Activated CD4-positive, alpha-beta T cell treated with anti-CD3 and anti-CD28 coated beads for 24 hours (primary cell): ENCODE measurements at places on chromosomes 3 and 15.
A peak's percentile ranks its signal among the peaks of the same experiment; 100 is the strongest.

- DNase-seq = no peak
These were observed 93.1 kb upstream of the RPL32 start for GRCh38 chr3:12934431-12934830.

DNA sequence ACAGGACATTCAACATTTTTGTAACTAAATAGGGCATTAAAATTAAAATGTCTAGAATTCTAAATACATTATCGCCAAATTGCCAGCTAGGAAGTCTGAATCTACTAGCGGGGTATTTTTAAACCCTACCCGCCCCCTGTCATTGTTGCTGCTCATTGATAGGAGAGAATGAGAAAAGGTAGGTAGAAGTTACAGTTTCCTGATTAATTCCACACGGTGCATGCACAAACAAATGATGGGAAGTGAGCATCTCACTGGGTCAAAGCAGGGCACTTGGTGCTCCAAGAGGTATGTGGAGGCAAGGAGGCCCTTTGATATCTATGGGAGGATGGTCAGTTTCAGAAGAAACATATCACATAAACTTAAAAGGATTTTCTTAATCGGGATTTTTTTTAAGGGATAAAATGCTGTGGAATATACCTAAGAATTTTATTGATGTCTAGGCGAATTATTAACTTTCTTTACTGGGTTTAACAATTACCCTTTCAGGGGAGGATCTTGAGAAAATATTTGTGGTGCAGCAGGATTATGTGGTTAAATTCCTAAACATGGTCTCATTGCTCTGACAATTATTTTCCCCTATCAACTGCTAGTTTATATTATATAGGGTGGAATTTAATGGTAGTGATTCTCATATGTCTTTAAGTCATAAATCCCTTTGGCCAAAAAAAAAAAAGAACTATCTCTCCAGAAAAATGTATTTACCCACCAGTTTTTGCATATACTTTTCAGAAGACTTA lies 236.0 kb upstream of the GOLGA6L4 start:
- no peak for DNase-seq

- no peak for DNase-seq
These were observed 1445.6 kb downstream of the SI start for GRCh38 chr3:163632722-163633121.

DNA sequence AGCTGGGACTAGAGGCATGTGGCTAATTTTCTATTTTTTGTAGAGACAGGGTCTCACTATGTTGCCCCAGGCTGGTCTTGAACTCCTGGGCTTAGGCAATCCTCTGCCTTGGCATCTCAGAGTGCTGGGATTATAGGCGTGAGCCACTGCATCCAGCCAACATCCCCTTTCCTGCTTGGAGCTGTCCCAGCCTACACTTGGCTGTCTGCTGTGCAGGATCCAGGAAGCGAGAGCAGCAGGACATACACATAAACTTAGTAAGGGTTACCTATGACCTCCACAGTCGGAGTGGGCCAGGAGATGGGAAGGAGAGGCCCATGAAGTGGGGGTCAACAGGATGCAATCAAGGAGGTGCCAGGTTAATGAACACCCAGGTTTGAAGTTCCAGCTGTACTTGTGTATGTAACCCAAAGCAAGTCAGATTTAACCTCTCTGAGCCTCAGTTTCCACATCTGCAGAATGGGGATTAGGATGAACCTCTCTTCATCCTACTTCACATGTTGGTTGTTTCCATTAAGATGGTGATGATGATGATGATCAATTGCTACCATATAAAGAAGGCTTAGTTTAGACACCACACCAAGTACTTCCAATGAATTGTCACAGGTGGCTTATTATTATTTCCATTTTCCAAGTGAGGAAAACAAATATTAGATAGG lies 69.5 kb upstream of the OXTR start:
- no peak for DNase-seq

DNA sequence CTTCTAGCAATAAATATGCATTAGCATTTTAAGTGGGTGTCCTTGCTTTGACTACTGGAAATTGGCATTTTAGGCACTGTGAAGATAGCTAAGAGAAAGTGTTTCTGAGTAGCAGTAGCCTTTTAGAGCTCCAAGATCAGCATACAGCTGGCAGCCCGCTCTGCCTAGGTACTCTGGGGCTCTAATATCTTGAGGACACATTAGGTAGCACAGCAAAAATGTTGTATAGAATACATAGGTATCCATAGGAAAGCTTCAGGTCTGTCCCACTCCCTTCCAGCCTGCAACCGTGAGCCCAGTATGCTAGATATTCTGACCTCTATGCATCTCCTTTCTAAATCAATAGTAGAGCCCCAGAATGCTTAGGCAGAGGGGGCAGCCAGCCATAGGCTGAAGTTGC lies 670.5 kb downstream of the NLGN1 start:
- DNase-seq = no peak

DNA sequence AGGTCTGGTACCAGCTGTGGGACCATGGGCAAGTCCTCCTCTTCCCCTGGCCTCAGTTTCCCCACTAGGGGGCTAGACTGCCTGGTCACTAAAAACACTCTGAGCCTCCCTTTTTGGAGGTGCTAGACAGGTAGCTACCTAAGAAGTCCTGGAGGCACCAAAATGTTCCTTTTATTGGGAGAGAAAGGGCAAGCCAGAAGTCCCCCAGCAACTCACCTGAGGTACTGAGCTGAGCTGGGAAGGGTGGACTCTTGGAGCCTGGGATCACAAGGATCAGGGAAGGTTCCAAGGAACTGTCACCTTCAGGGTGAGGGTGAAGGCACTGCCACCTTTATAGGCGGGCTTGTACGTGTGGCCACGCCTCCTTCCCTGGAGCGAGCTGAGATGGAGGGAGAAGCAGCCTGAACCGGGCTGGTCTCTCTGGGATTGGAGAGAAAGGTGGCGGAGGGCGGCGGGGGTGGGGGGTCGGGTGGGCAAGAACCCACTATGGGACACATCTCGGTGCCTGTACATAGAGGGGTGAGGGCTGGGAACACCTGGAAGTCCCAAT lies at the start of gene CYP1A1:
TSS of gene CYP1A1 (minus strand) at position 304 of the 550 bp plus-strand sequence. CDS start 2,431 bp downstream, outside the sequence.
- DNase-seq = peak; percentile 19

DNA sequence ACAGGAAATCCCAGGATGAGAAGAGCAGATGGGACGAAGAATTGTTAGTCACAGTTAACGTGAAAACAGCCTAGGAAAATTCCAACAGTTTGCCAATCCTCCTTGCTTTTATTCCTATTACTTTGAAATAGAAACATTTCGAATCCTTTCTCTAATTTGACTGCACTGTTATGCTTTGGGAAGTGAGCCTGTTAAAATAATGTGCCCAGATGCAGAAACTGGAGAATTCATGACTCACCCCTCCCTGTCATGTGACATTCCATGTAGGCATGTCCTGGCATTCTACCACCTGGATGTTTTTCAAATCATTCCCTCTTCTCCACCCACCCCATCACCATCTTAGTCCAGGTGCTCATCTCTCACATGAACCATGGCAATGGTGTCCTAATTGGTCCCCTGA lies 107.3 kb downstream of the MINAR1 start:
- no peak for DNase-seq

- no peak for DNase-seq
These were observed 73.4 kb upstream of the ANKRD34C start for GRCh38 chr15:79209116-79209515.

DNA sequence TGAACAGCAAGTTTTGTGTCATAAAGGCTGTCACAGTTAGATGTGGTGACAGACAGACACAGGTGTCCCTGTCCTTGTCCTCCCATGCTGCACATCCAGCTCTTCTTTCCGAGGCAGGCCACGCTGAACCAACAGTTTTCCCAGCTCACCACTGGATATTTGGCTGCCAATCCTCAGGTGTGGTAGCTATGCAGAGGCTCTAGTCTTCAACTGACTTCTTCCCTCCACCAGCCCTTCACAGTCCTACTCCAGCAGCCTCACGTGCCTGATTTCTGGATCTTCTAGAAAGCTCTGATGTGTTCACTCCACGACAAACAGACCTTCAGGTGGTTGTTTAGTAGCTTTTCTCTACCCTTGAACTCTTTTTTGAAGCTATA lies 145.5 kb downstream of the UACA start:
- no peak for DNase-seq

DNA sequence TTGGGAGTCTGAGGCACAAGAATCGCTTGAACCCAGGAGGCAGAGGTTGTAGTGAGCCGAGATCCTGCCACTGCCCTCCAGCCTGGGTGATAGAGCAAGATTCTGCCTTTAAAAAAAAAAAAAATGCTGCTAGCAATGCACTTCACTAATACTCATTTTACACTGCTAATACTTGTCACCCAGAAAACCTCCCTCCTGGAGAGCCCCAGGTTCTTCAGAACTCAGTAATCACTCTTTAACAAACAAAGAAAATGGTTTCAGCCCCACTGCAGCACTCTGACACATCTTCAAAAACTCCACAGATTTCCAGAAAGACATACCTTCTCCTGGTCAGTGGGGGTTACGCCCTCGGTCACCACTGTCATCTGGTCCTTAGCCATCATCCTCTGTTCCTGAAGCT lies 366.7 kb downstream of the SHQ1 start:
- no peak for DNase-seq

- DNase-seq = no peak
These were observed 258.2 kb downstream of the SOX2 start for GRCh38 chr3:181969925-181970324.

DNA sequence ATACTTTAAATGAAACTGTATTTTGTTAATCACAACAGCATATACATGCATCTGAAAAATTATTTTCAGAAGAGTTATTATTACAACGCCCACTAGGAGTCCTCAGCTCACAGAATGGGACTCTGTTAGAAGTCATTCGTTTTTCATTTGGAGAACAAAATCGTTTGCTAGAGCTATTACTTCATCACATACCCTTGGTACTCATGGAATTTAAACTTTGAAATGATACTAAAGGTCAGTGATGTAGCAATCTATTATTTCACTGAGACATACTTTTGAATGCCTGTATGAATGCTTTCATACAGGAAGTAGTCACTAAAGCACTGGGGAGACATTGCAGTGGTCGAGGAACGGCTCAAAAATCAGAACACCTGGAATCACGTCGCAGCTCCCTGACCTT lies 198.1 kb downstream of the MBNL1 start:
- DNase-seq = no peak
